Thoracic aorta (tissue), 2 donors: ENCODE measurements at places on chromosomes 2 and 18. TPM values are rescaled to one million over a fixed set of nuclear protein-coding genes. Genes with fewer than 3 reads are reported as not detected.

Gene MOB1A
- total RNA-seq, result 107 TPM

DNA sequence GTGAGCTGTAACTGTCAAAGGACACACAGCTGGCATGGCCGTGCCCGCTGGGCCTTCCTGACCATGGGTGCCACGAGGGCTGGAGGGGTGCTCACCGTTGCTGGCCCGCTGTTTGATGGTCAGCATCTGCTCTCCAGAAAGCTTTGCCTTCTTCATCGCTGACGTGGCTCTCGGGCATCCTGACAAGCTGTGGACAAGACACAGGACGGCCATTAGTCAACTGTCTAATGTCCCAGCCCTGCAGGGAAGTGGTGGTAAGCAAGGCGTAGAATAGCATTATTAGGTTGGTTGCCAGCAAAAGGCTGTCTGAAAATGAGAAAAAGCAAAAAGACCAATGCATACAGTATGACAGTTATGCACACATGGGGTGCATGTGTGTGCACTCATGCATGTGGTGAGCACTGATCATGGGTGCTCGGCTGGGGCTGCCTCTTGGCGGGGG, 64.7 kb upstream of the PXDN start:
- DNase-seq, result no peak

Gene SFTPB
- total RNA-seq, result not detected

- no peak for DNase-seq
These were observed 5.8 kb upstream of the MRPL33 start for GRCh38 chr2:27765621-27766286.

DNA sequence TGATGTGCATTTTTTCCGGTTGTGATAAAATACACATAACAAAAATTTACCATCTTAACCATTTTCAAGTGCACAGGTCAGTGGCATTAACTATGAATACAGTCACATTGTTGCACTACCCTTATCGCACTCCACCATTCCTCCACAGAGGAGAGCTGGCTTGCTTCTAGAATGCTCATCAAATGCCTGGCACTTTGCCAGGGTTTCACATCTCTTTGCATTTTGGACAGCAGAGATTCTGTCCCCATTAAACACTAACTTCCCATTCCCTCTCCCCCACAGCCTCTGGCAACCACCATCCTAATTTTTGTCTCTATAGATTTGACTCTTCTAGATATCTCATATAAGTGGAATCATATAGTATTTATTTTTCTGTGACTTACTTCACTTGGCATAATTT, 165.0 kb downstream of the ASB1 start:
- DNase-seq, result no peak

DNA sequence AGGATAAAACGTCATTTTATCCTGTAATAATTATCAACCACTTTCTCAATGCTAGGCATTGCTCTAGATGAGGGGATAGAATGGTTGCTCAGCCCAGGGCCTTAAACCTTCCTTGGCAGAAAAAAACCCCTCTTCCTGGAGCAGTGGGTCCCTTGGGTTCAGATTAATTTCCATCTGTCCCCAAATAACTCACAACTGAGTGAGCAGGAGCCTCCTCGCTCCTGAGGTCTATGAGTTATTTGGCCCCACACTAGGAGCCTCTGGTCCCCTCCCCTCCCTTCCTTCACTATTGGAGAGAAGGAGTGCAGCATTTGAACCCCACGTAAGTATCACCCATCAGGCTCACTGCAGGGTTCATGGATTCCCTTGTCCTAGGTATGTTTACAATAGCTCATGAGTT, 157.5 kb upstream of the FHL2 start:
- no peak for DNase-seq

DNA sequence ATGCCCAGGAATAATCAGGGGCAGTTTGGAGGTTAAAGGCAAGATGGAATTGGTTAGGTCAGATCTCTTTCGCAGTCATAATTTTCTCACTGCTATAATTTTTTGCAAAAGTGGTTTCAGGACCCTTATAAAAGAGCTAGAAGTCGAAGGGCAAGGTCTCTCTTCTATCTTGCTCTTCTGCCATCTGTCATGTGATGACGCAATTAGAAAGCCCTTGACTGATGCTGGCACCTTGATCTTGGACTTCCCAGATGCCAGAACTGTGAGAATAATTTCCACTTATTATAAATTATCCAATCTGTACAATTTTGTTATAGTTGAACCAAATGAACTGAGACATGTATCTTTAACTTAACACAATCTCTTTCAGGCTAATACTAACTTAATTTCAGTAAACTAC, 6.3 kb upstream of the RALBP1 start:
- DNase-seq, result no peak

- no peak for DNase-seq
These were observed 35.2 kb upstream of the NAPG start for GRCh38 chr18:10490401-10491165.

DNA sequence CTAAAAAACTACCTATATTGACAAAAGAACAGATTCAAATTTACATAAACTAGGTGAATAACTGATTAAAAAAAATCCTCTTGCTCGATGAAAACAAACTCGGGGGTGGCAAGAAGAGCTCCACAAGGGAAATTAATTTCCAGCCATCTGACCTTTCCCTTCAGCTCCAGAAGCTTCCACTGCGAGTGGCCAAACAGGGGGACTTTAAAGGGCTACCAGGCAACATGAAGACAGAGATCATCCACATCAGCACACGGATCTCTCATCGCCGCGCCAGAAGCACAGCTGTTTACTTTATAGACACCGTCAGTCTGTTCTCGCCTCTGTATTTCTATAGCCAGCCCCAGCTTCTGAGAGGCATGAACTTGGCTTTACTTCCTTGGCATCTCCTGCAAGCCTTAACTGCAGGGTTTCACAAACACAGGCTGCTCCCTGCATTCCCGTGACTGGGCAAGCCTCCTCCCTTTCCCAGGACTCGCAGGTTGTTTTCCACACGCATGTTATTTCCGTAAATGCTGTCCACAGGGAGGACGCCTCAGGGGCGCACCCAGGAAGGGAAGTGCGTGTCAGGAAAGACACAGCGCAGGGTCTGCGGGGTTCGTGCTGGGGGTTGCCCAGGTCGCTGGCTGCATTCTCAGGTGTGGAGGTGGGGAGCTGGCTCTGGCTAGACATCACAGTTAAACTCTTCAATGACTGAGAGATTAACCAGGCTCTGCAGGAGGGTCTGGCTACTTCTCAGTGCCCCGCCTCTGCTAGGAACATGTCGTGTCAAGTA, 85.0 kb downstream of the USP40 start:
- DNase-seq, result no peak

DNA sequence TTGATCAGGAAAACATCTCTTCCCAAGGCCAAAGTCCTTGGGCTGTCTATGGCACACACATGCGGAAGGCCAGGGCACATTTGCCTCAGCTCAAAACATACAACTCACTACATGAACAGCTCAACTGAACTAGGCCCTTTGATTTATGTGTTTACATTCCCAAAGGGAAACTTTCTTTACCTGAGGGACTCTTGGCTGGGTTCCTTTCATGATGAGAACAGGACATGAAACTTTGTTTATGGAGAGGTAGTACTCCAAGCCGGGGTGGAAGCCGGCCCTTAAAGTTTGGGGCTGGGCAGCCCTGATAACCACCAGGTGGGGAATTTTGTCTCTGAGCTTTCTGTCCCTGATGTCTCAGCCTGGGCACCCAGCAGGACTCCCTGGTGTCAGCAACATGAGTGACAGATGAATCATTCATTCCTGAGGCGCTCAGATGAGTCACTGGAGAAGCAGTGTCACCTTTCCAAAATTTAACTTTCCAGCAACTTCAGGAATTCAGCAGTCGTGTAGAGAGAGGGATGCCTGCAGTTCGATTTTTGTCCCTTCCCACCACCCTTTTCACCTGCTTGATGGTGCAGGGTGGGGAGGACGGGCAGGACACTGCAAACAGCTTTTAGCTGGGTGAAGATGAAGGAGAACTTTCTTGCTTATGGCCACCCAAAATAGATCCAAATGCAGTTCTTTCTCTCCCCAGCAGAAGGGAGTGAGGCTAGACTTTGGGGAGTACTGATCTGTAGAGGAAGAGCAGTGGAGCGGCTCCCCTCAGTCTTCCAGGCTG, 331.6 kb downstream of the DYSF start:
- DNase-seq, result no peak

DNA sequence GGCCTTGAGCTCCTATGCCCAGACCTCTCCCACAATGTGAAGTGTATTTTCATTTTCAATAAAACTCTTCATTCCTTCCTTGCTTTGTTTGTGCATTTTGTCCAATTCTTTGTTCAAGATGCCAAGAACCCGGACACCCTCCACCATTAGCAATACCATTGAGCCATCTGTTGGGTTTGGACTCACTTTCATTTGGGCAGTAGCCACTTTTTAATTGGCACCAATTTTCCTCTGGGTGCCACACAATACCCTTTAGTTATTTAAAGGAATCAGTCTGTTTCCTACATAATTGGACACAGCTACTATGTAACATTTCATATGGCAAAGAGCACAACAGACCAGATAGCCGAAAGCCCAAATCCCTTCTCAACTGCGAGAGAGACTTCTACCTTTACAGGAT, 22.5 kb upstream of the SLC35G4 start:
- DNase-seq, result no peak
